ENCODE measurements at places on chromosomes 1 and 21.

GRCh38 chr1:58709540-58710175 lies 9.8 kb upstream of the MYSM1 start:
- no peaks in the 10 kb centered on the region for H3K36me3 ChIP-seq
- H3K27me3 ChIP-seq, result no peaks in the 10 kb centered on the region
- no peak for DNase-seq
- H3K4me1 ChIP-seq, result no peaks in the 10 kb centered on the region
- no peak overlapping the region for H3K4me3 ChIP-seq

DNA sequence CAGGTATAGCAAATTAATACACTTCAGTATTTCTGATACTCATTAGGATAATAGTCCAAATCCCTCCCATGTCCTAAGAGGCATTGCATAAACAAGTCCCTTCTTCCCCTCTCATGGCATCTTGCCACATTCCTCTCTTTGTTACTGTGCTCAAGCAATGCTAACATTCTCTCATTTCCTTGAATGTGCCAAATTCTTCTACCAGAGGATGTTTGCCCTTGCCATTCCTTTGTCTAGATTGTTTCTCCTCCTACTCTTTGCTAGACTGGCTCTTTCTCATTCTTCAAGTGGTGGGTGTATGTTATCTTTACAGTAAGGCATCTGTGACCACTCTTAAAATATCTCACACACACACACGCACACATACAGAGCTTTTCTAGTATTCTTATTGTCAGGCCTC lies 621.0 kb upstream of the CXADR start:
- no peak for DNase-seq
- no peak overlapping the region for H3K27ac ChIP-seq
- no peaks in the 10 kb centered on the region for H3K36me3 ChIP-seq
- H3K27me3 ChIP-seq, result no peaks in the 10 kb centered on the region

- no peaks in the 10 kb centered on the region for H3K27me3 ChIP-seq
- no peak overlapping the region for H3K27ac ChIP-seq
- DNase-seq, result no peak
- no peaks in the 10 kb centered on the region for H3K4me1 ChIP-seq
These were observed 226.6 kb upstream of the ZRANB2 start for GRCh38 chr1:71307451-71307850.

- DNase-seq, result no peak
- no peak overlapping the region for H3K4me3 ChIP-seq
- no peaks in the 10 kb centered on the region for H3K36me3 ChIP-seq
- no peak overlapping the region for H3K27ac ChIP-seq
- H3K27me3 ChIP-seq, result no peaks in the 10 kb centered on the region
- peaks cover 4% of the 10 kb centered on the region for H3K4me1 ChIP-seq
These were observed 80.9 kb downstream of the RNF220 start for GRCh38 chr1:44485934-44486460.

GRCh38 chr1:53080041-53080440 lies 18.0 kb downstream of the PODN start:
- peak; percentile 20 for DNase-seq
- no peaks in the 10 kb centered on the region for H3K27me3 ChIP-seq
- H3K27ac ChIP-seq, result no peak overlapping the region
- no peak overlapping the region for H3K4me3 ChIP-seq
- H3K36me3 ChIP-seq, result peaks cover 4% of the 10 kb centered on the region
- H3K4me1 ChIP-seq, result no peaks in the 10 kb centered on the region
